Fibroblast of skin of left quadriceps (primary cell): ENCODE measurements at places on chromosomes 4 and X.

DNA sequence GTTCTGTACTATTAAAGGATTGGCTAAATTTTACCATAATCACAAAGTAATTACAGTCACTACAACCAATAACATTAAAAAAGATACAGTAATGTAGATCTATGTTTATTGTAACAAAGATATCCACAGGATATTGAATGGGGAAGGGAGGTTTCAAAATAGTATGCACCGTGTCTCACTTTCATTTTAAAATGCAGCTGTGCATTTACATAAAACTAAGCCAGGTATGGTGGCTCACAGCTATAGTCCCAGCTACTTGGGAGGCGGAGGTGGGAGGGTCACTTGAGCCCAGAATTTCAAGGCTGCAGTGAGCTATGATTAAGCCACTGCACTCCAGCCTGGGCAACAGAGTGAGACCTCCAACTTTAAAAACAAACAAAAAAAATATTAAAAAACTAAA, 8.5 kb downstream of the SRP72 start:
- no peak for DNase-seq

- DNase-seq: no peak
Measured at GRCh38 chr4:7291372-7292114, 99.2 kb downstream of the SORCS2 start.

GRCh38 chr4:1901127-1901526, 29.9 kb downstream of the NSD2 start:
- DNase-seq: no peak

GRCh38 chr4:71440612-71441011, 101.8 kb downstream of the SLC4A4 start:
- no peak for DNase-seq

DNA sequence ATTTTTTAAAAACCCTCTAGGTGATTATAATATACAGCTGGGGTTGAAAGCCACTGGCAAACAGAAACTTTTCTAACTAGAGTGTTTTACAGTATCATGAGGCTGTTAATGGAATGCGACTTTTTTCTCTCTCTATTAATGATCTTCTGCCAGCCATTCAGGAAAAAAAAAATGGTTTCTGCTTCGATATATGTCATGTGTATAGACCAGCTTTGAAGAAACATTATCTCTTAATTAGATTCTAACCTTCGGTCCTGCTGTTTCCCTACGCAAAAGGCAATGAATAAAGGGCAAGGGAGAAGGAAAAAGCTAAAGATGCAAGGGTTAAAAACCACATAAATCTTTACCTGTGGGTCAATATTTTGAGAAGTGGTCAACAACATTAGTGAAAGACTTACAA, 1662.1 kb upstream of the TENM3 start:
- DNase-seq: no peak

- peak; percentile 34 for DNase-seq
Measured at GRCh38 chr4:147532896-147533295, 52.0 kb downstream of the EDNRA start.

DNA sequence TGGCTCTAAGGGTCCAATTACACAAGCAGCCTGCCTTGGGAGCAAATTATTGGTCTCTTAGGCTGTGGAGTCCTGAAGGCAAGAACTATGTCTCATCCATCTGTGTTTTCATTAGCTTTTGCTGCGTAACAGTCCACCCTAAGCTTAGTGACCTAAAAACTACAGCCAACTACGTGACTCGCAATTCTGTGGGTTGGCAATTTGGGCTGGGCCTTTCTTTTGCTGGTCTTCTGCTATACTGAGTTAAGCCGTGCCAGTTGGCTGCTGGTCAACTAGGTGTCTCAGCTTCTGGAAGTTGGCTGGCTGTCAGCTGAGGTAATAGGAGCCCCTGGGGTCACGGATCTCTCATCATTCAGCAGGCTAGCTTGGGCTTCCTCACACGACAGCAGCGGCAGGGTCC, 205.6 kb upstream of the S100G start:
- DNase-seq: no peak

- DNase-seq: no peak
Measured at GRCh38 chrX:149650162-149650561, 18.6 kb upstream of the TMEM185A start.

DNA sequence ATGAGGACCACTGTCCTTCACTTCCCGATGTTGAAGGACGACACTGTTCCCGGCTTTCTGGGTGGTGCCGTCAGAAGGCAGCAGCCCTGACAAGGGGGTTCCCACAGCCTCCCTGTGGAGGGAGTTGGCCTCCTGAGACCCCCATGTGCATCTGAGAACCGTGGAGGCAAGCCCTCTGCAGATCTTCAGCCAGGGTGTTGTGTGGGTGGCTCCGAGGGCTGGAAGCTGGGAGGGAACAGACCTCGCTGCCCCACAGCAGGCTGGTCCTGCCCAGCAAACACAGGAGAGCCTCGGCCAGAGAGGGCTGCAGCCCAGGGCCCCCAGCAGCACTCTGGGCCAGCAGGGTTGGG, 16.2 kb downstream of the DGKQ start:
- no peak for DNase-seq

DNA sequence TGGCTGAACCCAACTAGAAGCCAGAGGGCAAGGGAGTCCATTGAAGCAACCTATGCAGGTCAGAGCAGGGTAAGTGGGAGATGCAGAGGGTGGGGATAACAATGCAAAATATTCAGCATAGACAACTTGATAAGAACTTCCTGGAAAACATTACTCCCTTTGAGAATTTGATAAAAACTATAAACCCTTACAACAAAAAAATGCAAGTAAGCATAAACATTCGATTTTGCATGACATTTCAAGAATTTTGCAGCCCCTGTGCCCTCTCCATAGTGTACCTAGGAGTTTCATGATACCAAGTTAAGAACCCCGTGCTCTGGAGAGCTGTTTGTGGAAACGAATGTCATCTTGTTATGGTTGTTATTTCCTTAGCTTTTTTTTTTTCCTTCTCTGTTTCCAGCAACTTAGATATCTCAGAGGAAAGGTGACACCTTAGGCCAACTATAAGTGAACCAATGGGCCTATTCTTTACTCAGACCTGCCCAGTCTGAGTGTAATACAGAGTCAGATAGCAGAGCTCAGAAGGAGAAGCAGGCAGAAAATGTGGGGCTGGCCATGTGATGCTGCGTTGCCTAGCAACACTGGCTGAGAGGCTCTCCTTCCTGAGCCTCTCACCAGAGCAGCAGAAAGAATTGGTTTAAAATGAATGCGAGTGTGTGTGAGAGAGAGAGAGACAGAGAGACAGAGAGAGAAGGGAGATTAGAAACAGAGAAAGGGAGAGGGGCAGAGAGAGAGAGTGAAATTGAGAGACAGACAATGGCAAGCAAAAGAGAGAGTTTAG, 36.7 kb upstream of the GABRQ start:
- DNase-seq: no peak

DNA sequence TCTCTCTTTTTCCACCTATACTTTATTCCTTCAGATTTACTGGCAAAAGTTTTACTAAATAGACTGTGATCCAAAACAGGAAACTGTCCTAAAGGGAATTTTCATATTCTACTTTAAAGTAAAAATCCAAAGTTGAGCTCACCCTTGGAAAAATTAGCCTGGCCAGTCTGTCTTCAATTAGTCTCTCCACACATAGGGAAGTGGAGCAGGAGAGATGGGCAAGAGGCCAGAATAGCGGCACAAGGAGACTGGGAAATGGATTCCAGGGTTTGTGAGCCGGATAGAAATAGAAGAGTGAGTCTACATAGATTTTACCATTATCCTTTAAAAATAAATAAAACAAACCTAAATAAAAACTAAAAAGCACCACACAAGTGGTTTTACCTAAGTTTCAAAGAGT, 16.2 kb upstream of the FRMD7 start:
- DNase-seq: no peak

- DNase-seq: no peak
Measured at GRCh38 chrX:153441981-153442380, 3.9 kb downstream of the TREX2 start.

DNA sequence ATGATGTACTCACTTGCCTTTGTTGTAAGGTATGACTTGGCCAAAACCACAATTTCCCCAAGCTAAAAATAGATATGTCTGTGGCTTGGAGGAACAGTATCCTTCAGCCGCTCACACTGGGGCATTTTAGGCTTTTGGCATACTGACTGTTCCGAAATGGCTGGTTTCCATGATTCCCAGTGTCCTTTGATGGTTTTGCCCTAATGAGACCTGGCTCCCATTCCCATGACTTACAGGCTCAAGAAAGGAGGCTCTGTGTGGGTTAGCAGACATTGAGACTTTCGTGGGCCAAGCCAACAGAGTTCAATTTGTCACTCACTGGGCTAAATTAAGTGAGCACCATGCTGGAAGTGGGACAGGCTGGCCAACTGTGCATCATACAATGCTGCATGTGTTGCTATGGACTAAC, 150.6 kb downstream of the CEP135 start:
- DNase-seq: no peak

- no peak for DNase-seq
Measured at GRCh38 chr4:23855912-23856605, 33.8 kb downstream of the PPARGC1A start.

GRCh38 chr4:87616268-87616667, 7.9 kb downstream of the DSPP start:
- DNase-seq: no peak

DNA sequence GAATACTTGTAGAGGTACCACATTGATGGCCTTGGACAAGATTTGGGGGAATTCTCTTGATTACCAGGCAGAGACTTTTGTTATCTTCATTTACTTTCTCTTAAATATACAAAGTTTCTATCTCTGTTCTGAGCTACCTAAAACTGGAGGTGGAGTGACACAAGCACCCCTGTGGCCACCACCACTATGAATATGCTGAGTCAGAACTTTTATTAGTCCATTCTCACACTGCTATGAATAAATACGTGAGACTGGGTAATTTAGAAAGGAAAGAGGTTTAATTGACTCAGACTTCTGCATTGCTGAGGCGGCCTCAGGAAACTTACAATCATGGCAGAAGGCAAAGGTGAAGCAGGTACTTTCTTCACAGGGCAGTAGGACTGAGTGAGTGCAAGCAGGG, 67.1 kb downstream of the RTL3 start:
- no peak for DNase-seq

- DNase-seq: no peak
Measured at GRCh38 chrX:148133105-148133725, 152.1 kb downstream of the FMR1NB start.

DNA sequence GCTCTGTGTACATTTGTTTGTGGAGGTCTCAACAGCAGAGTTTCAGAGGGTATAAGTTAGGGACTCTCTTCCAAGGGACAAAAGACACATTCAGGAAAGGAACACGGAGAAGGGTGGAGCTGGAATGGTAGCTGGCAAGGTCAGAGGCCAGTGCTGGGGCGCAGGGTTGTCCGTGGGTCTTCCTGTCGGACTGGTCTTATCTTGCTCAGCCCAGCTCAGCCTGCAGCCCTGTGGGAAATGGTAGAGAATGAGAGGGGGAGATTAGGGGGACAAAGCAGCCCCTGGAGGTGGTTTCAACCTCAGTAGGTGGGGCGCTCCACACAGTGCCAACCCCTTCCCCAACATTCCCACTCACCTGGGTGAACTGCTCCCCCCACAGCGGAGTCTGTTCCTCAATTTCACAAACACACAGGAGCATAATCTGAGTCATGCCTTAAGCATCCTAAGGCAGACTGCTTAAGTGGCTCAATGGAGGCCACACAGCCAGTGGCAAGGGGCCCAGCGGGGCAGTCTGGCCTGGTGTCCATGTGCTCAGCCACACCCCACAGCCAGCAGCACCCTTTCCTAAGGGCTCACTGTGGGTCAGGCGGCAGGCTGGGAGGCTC, 6.9 kb upstream of the HDAC6 start:
- peak; percentile 4 for DNase-seq

GRCh38 chr4:182643801-182644682, 273.1 kb downstream of the DCTD start:
- peak; percentile 81 for DNase-seq

DNA sequence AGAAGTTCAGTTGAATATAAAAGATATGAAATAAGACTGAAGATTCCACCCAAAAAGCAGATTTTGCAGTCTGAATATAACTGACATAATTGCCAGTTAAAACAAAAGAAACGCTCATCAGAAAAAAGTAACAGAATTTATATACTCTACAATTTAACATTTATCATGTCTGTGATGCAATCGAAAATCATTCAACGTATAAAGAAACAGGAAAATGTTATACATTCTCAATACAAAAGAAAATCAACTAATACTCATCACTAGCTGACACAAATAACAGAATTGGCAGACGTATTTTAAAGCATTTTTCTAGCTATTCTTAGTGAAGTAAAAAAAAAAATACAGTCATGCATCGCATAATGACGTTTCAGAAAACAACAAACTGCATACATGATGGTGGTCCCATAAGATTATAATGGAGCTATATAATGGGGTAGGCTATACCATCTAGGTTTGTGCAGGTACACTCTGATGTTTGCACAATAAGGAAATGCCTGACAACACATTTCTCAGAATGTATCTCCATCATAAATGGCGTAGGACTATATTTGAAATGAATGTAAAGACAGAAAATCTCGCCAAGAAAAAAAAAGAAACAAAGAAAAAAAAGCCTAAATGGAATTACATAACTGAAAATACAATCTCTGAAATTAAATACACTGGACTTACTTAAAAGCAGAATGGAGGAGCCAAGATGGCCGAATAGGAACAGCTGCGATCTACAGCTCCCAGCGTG, 34.3 kb downstream of the OR13H1 start:
- no peak for DNase-seq

- DNase-seq: no peak
Measured at GRCh38 chr4:145539671-145540070, 58.0 kb downstream of the SMAD1 start.

- no peak for DNase-seq
Measured at GRCh38 chrX:97553833-97554232, 670.1 kb downstream of the RPA4 start.

DNA sequence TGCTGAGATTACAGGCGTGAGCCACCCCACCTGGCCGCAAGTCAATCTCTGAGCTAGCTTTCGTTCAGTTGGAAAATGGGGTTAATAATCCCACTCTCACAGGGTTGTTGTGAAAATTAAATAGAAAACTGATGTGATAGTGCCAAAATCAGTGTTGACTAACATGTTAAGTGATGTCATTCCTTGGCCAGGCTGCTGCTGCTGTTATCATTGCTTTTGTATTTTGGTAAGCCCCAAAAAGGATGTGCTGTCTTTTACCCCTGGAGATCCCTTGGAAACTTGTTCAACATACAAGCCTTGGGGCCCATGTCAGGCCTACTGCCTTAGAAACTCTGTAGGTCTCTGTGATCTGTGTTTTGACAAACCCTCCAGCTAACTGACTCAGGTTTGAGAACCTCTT, 106.3 kb downstream of the AFF1 start:
- no peak for DNase-seq

GRCh38 chr4:27176881-27177280, 316.2 kb downstream of the STIM2 start:
- DNase-seq: no peak

- DNase-seq: no peak
Measured at GRCh38 chrX:22627576-22627975, 354.9 kb downstream of the CBLL2 start.

- no peak for DNase-seq
Measured at GRCh38 chr4:81432825-81433224, 38.9 kb downstream of the RASGEF1B start.

DNA sequence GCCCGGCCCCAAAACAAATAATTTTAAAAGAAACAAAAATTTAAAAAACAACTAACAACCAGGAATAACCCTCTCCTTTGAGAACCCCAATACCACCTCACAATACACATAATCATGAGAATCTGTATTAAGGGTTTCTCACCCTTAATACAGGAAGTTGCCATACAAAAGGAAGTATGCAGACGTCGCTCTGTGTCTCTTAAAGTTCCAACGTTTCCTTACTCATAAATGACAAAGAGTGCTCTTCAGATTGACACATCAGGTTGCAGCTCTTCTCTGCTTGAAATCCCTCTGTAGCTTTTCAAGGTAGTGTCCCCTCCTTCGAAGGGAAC, 73.9 kb upstream of the IRF2 start:
- DNase-seq: no peak

- DNase-seq: no peak
Measured at GRCh38 chr4:89077761-89078160, 20.8 kb upstream of the FAM13A start.
